ENCODE measurements at places on chromosomes 6 and 20.
A peak's percentile ranks its signal among the peaks of the same experiment; 100 is the strongest.

GRCh38 chr20:23096097-23096496, 10.0 kb upstream of the CD93 start:
- DNase-seq, result no peak

DNA sequence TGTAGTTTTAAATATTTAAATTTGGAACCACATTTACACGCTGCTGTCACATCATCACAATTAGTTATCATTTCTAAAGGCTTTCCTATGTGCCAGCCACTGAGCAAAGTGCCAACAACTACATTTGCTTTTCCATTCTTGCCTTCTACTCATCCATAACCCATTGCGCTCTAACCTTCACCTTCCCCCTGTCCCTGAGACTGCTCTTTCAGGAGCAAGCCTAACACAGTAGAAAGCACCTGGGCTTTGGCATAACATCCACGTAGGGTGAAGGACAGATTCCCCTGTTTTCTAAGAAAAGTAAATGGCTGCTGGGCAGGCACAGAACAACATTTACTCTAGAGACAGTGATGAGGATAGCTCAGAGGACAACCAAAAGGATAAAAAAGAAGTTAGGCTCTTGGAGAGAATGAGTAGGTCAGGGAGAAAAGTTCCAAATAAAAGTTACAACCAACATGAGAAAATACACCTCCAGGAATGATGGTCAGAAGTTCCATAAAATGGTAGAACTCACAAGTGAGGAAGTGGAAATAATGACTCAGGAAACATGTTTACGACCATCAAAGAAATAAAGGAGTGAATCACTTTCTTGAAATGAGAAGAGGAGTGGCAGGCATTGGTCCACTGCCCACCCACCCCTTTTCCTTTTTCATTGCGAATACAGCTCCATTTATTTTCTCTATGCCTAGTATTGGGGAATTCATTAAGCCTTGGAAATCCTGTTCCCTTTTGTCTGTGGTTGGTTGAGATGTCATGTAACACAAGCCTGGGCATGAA, 77.2 kb downstream of the PFDN4 start:
- peak; percentile 29 for DNase-seq

DNA sequence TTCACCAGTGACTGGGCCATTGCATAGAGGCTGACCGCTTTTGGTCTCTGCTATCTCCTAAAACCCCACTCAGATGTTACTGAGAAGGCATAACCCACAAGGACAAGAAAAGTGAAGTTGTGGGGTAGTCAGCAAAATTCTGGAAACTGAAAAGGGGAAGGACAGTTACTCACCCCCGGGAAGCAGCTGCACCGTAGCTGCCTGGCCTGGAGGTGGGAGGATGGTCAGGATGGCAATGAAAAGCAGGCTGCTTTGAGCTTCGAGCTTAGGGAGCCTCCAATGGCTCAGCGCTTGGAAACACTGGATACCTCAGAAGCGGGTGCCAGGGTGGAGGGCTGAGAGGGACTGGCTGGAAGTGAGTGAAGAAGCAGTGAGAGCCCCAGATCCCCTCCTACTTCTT, 56.0 kb downstream of the KCNK5 start:
- DNase-seq, result no peak

DNA sequence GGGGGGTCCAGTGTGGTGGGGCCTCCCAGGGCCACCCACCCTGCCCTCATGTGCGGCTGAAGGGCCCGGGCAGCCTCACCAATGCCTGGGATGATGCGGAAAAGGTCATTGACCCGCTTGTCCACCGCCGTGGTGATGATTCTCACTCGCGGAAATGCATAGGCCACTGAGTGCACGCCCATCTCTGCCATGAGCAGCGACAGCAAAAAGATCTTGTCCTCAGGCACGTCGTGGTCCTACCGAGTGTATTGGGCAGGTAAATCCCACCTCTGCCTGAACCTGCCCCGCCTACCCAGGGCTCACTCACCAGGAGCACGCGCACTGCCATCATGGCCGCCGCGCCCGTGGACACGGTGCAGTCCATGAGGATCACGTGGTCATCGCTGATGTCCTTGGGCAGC, 16.1 kb downstream of the UCKL1 start:
- no peak for DNase-seq

DNA sequence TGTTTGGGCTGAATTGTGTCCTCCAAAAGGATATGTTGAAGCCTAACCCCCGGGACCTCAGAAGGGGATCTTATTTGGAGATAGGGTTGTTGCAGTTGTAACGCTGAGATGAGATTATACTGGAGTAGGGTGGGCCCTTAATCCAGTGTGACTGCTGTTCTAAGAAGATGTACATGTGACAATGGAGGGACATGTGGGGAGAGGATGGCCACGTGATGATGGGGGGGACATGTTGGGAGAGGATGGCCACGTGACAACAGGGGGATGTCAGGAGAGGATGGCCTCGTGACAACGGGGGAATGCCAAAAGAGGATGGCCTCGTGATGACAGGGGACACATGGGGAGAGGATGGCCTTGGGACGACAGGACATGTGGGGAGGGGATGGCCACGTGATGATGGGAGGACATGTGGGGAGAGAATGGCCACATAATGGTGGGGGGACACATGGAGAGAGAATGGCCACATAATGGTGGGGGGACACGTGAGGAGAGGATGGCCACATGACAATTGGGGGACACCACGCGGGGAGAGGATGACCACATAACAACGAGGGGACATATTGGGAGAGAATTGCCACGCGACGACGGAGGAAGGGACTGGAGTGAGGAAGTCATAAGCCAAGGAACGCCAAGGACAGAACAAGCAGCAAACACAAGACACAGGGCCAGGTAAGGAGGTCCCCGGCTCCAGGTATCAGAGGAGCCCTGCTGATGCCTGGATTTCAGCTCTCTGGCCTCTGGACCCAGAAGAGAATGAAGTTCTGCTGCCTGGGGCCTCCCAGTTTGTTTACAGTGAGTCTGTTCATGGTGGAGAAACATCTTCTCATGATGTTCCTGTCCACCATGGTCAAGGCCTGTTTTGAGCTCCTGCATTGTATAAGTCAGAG, 29.2 kb downstream of the SYNJ2 start:
- DNase-seq, result no peak

DNA sequence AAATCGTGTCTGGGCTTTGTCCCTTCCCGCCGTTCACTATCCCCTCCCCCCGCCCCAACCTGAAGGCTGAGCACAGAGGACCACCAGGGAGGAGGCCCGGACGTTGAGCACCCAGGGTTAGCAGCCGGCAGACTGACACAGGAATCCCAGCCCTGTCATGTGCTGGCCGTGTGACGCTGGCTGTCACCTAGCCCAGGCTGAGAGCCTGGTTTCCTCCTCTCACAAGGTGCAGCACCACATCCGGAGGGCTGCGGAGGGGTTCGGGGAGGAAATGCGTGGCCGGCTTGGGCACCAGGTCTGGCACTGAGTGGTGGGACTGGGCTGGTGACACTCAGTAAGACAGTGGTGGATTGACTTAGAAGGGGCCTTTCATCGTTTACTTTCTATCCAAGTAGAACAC, 4.6 kb upstream of the LSM14B start:
- DNase-seq, result no peak

DNA sequence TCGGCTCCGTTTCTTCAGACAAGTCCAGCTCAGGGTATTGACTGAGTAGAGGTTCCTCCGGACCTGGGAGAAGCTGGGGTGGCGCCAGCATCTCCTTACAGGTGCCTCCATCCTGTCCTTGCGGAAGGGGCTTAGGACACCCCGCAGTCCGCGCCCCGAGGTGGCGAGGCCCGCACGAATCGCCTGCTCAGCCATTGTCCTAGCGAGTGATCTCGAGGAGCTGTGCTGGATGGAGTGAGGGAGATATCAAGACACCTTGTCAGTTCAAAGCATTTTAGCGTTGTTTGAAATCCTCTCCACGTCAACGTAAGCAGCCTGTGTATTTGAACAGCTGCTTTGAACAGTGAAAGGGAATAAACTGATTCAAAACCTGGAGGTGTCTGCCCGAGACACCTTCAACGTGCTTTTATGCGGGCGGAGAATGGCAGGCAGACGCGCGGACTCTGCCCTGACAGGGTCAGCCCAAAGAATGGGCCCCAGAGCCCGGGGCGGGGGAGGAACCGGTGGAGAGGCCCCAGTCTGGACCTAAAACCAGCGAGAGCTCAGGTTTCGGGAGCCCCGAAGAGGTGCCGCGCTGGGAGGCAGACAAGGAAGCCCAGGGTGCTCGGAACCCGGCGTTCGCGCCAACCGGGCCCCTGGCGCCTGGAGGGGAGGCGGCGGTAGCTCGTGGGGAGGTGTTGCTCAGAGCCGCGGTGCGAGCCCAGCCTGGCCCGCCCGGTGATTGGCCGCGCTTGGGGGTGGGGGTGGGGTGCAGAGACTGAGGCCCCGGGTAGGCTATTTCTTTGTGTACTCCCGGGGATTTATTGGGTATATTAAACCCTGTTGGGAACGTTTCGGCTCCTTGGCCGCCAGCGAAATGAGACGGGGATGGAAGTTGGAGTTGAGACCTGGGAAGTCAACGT, 3.1 kb upstream of the POU3F2 start:
- DNase-seq, result no peak

Measured in H4 (cell line).